ENCODE measurements at places on chromosomes 16 and 17. TPM values are rescaled to one million over a fixed set of nuclear protein-coding genes. Genes with fewer than 3 reads are reported as not detected.

SLC6A4 gene
- total RNA-seq: 0.44 TPM

TMEM95 gene
- not detected for total RNA-seq

RAC3 gene
- 84.8 TPM for total RNA-seq

DNA sequence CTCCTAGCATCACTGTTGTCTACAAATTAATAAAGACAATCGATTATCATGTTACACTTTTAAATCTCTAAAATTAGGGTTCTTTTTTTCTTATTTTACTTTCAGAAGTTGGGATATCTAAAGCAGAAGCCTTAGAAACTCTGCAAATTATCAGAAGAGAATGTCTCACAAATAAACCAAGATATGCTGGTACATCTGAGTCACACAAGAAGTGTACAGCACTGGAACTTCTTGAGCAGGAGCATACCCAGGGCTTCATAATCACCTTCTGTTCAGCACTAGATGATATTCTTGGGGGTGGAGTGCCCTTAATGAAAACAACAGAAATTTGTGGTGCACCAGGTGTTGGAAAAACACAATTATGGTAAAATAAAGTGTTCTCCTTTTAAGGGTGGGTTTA lies 2.4 kb downstream of the RAD51C start:
- no peak for DNase-seq
- peaks cover 6% of the 10 kb centered on the region for H3K36me3 ChIP-seq
- no peak overlapping the region for H3K4me3 ChIP-seq
- H3K27ac ChIP-seq: no peak overlapping the region
- no peaks in the 10 kb centered on the region for H3K4me1 ChIP-seq

GRCh38 chr17:5429191-5429887 lies 9.4 kb downstream of the RPAIN start:
- no peak overlapping the region for H3K4me3 ChIP-seq
- no peaks in the 10 kb centered on the region for H3K4me1 ChIP-seq
- no peak for DNase-seq
- H3K27me3 ChIP-seq: no peaks in the 10 kb centered on the region
- no peak overlapping the region for H3K27ac ChIP-seq
